ENCODE measurements at places on chromosomes 2 and 18.
A peak's percentile ranks its signal among the peaks of the same experiment; 100 is the strongest.

DNA sequence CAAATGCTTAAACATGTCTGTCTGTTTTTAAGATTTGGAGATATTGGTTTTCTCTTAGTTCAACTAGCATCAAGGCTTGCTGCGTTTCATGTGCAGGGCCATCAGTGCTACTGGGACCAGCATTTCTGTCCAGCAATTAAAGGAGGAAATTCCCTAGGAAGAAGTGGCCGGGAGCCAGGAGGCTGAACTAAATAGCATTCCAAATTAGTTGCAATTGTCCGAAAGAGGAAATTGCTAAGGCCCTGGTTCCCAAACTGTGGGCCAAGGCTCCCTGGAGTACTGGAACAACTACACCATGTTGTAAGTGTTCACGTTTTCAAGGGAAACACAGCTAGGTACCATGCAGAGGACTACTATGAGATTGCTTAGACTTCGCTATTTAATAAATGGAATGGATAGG, 257.9 kb downstream of the PTPRM start:
- no peak for DNase-seq

- DNase-seq = no peak
These were observed 303.7 kb downstream of the PTGR3 start for GRCh38 chr18:74905247-74905646.

DNA sequence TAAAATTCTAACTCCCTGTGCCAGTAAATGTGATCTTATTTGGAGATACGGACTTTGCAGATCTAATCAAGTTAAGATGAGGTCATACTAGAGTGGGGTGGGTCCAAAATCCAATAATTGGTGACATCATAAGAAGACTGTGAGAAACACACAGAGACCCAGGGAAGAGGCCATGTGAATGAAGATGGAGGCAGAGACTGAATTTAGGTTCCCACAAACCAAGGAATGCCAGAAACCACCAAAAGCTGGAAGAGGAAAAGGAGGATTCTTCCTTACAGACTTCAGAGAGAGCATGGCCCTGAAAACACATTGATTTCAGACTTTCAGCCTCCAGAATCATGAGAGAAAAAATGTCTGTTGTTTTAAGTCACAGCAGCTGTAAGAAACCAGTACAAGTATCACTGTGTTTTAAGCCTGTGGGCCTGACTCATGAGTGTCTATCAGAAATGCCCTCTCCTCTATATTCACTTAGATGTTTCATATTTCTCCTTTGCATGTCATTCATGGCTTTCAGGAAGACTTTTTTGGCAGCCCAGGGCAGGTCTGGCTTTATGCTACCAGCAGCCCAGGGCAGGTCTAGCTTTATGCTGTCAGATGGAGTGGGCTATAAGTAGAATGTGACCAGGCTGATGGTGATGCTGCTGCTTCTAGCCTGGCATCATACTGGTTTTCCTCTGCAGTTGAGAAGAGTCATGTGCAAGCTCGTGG, 100.0 kb downstream of the SPOPL start:
- no peak for DNase-seq

- DNase-seq = no peak
These were observed 53.8 kb upstream of the GATA6 start for GRCh38 chr18:22115573-22115972.

- no peak for DNase-seq
These were observed 75.5 kb downstream of the SLC39A10 start for GRCh38 chr2:195732574-195732973.

- no peak for DNase-seq
These were observed 5.3 kb downstream of the TPO start for GRCh38 chr2:1418566-1418965.

DNA sequence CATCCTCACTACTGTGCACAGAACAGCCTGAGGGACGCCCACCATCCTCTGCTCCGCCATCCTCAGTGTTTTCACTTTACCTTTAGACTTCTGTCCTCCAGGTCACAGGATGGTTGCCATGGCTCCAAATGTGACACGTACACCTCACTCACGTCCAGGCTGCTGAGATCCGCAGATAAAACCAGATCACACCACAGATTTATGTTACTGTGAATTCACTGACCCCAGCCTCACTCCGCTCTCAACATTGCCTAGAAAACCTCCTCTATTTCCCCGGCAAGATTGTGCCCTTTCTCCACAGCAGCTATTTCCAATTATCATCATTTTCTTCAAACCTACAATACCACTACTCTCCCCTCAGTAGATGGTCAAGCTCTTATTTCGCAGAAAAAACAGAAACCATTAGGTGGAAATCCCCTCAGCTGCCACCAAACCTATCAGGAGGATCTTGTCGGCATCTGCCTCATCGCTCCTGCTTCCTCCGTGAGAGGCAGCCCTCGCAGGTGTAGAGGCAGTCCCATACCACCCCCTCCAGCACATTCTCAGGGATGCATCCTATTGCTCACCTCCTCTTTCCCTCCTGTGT, 49.8 kb upstream of the SLC1A4 start:
- no peak for DNase-seq

GRCh38 chr2:226580403-226580802, 219.2 kb downstream of the IRS1 start:
- DNase-seq = no peak

DNA sequence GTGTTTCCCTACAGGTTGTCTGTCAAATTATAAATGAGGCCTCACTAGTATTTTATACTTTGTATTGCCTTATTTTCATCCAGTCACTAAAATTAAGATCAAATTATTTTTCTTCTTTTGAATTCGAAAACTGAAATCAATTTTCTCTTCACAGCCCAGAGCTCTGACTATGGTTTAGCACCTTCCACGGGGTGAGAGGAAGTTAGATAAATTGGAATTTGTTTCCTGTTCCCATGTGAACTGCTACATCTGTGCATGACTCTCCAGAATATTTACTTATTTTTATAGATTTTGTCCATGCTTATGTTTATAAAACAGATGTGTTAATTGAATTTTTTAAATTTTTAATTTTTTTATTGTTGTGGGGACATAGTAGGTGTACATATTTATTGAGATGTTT, 656.5 kb downstream of the IRS1 start:
- DNase-seq = no peak

DNA sequence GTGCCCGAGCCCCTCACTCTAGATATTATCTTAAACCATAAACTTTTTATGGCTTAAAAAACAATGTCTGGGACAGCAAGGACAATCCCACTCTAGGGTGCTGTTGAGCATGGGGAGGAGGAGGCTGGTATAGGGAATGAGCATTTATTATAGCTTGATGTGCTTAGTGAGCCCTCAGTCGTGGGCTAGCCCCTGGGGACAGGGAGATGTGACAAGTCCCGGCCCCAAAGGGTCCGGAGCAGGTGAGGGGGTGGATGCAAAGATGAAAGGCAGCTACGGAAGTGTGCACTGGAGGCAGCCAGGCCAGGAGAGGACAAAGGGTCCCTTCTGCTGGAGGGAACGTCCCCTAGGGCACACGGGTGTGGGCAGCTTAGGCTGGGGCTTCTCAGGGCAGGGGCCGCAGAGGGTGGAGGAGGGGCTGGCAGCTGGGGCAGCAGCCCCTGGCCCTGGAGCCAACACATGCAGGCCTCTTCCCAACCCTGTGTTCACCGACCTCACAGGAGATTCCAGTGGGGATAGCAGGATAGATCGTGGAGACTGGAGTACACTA, 106.3 kb upstream of the GPC1 start:
- DNase-seq = no peak

- peak; percentile 94 for DNase-seq
These were observed 1.4 kb upstream of the ZNF804A start for GRCh38 chr2:184596819-184597411.

GRCh38 chr18:2138552-2138951, 432.8 kb downstream of the METTL4 start:
- DNase-seq = no peak

GRCh38 chr18:47679864-47680263, 250.6 kb downstream of the SMAD2 start:
- DNase-seq = no peak

- DNase-seq = no peak
These were observed 165.4 kb downstream of the TCF4 start for GRCh38 chr18:55422456-55423180.

GRCh38 chr18:22494771-22495170, 77.1 kb upstream of the CTAGE1 start:
- DNase-seq = no peak

DNA sequence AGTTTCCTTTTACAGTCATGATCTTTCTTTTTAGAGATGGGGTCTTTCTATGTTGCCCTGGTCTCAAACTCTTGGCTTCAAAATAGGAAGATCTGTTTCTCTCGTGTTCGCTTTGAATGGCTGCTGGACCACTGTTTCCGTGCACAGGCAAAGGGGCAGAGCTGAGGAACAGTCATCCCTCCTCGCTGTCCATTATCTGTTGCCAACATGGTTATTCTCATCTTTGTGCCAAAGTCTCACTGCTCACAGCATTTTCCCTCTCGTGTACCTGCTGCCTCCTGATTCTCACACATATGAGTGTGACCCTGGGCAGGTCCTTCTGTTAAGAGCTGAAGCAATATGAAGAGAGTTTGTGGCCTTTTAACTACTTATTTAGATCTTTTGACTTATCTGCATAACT, 28.0 kb upstream of the CCNYL1 start:
- DNase-seq = no peak

GRCh38 chr2:112085916-112086669, 31.0 kb downstream of the TMEM87B start:
- no peak for DNase-seq

DNA sequence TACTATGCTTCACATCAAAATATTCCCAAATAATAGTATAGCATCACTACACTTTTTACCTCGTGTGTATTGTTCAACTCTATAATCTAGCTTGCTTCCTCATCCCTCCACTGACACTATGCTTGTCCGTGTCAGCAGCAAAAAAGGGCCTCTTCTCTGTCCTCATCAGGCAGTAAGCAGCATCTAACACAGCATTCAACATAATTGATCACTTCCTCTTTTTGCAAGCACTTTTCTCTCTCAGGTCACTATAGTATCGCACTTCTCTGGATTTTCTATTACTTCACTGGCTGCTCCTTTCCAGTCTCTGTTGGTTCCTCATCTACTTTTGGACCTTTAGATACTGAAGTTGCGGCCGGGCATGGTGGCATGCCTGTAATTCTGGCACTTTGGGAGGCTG, 64.9 kb upstream of the ZSWIM2 start:
- no peak for DNase-seq

DNA sequence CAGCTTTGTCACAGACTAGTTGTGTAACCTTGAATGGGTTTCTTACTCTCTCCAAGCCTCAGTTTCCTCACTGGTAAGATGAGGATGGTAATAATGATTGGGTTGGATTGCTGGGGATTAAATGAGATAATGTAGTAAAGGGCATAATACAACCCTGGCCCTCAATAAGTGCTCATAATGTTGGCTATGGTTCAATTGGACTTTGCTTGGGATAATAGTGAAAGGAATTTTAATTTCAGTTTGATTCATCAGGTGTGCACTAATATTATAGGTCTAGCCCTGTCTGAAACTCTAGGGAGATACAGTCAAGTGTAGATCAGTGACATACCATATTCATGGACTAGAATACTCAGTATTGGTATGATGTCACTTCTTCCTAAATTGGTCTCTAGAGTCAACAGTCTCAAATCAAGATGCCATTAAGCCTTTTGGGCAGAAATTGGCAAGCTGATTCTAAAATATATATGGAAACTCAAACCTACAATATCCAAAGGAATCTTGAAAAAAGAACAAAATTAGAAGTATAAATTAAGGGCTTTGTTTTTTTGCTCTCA, 161.4 kb downstream of the SMAD7 start:
- DNase-seq = no peak

- no peak for DNase-seq
These were observed 319.4 kb upstream of the SLC39A10 start for GRCh38 chr2:195337597-195337996.

DNA sequence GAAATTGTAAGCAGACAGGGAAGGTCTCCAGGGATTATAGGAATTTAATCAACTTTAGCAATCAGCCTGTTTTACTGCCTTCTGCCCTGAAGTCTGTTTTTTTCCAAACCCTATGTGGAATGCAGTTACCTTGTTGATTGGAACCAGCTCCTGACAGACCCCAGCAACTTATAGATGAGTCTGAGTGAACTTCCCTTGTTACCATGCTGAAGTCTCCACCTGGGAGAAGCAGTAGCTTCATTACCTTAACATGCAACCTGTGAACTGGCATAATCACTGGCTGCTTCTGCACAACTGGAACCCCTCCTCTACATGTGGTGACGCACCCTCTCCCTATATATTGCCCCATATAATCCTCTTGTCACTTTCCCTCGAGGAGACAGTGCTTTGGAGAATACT, 226.3 kb upstream of the SPOPL start:
- no peak for DNase-seq

DNA sequence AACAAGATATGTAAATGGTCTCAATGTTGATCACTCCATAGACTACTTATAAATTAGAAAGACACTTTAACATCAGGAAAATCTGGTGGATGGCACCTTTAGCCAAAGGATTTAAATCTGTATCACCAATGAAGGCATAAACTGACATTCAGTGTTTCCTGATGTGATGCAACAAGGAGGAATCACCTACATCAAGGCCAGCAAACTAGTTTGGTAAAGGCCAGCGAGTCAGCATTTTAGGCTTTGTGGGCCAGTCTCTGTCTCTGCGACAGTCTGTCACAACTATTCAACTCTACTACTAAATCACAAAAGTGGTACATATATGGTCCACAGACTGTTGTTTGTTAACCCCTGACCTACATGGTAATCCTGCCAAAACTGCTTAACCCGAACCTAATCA, 33.3 kb downstream of the C2orf76 start:
- DNase-seq = no peak

GRCh38 chr2:86382108-86382507, 44.7 kb upstream of the REEP1 start:
- DNase-seq = no peak

DNA sequence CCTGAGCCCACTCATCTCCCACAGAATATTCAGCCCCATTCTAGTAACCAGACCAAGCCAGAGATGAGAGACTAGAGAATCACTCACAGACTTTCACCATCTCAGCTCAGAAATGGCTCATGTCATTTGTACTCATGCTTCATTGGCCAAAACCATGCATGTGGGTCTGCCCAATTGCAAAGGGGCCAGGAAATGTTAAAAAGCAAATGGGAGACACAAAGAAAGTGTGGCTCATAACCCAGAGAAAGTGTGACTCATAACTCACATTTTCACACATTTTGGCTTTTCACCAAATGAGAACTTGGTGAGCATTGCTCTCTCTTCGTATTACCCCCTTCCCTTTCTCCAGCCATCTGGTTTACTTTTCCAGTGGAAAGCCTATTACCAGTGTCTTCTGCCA, 66.2 kb downstream of the MDH1 start:
- DNase-seq = no peak

- DNase-seq = no peak
These were observed 8.5 kb upstream of the ROCK2 start for GRCh38 chr2:11352781-11353537.

DNA sequence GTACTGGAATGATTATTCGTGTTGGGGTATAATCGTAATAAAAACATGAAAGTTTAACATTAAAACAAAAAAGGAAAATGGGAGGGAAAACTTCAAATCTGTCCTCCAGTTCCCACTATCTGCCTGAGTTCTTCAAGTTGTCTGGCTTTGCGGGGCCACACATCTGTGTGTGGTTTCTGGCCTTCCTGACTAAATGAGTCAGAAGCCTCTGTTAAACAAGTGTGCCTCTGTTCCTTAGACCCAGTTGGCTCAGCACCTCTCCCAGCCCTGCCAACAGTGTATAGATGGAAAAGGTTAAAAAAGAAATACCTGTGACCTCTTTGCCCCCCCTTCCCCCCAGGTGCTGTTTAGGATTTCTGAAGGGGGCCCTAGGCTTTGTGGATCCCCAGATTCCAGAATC, 30.2 kb downstream of the XDH start:
- no peak for DNase-seq
